ENCODE measurements at places on chromosomes 1 and 21.

GRCh38 chr1:43392702-43393101 lies 3.0 kb downstream of the SZT2 start:
- no peak for DNase-seq

DNA sequence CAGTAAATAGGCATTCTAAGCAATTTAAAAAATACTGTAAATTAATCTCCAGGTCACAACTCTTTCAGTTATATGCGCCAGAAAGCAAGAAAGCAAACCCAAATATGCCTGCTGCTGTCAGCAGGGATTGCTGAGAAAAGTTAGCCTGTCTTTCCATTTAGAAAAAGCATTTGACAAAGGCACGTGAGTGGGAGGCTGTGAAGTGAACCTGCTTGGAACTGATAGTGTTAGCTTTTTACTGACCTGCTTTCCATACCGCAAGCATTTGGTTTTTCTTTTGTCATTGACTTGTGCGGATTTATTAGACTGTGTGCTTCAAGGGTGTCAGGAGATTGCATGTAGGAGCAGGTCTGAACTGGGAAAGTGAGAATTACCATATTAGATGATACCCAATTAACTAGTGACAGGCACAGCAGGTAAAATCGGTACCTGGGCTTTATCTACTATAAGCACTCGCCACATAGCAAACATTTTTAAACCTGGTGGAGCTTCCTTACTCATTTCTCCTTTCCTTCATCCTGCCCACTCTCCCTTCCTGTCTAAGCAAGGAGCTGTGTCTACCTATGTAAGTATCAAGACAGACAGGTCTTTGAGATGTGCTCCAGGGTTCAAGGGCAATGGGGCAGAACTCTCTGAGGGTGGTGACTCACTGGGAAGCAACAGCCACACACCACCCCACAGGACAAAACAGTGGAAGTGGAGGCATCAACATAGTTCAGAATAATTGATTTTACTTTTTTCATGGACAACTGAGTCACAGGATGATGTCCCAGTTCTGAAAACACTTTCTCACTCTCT lies 323.9 kb downstream of the DISC1 start:
- DNase-seq, result no peak

- DNase-seq, result no peak
These were observed 162.8 kb downstream of the PDE4B start for GRCh38 chr1:65955503-65955902.

GRCh38 chr1:5764464-5764863 lies 227.8 kb downstream of the NPHP4 start:
- no peak for DNase-seq

- no peak for DNase-seq
These were observed 22.5 kb downstream of the NIBAN1 start for GRCh38 chr1:184951788-184952187.

GRCh38 chr1:45079533-45079932 lies 67.5 kb downstream of the UROD start:
- no peak for DNase-seq

- DNase-seq, result no peak
These were observed 132.9 kb downstream of the SYT2 start for GRCh38 chr1:202577381-202577780.

DNA sequence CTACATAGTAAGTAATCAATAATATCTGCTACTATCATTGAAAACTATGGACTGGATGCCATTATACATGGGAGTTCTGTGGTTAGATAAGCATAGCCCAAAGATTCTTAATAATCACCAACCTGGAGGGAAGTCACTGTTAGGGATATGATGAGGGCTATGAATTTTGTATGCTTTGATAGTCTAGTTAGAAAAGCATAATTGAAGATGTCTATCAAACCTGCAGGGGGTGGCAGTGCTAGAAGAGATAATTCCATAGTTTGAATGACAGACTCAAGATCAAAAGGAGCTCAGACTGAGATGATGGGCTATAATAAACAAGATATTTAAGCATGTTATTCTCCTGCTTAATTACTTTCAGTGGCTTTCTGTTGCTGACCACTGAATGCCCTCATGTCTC lies 15.4 kb upstream of the COA6 start:
- DNase-seq, result no peak

DNA sequence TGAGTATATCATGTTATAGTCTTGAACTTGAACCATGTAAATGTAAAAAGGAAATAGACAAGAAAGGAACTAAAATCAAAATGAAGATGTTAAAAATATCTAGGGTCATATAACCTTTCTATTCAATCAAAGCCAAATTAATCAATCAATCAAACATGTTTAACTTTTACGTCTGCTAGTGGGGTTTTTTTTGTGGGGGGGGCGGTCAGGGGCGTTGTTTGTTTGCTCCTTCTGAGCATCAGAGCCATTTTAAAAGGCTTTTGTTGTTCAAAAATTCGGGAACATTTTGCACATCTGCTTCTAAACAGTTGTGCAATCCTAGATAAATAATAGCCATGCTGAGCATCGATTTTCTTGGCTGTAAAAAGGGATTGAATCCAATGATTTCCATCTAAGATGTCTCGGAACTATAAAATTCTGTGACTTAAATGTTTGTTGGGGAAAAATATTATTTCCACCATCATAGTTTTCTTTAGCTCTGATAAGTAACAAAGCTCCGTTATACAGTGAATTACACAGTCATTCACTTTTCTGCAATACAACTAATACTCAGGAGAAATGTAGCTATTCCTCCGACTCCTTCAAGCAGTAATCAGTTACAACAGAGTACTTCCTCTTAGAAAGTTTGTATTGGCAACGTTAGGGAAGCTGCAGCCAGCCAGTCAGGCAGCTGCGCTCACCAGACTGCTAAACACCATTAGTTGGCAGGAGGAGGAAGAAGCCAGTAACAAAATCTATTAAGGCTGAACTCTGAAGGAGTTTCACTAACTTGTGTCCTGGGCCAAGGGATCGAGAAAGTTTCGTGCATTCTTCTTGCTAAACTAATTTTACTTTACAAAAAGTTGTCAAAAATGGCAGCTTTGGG lies 2.2 kb downstream of the SPATA6 start:
- DNase-seq, result peak; percentile 9

DNA sequence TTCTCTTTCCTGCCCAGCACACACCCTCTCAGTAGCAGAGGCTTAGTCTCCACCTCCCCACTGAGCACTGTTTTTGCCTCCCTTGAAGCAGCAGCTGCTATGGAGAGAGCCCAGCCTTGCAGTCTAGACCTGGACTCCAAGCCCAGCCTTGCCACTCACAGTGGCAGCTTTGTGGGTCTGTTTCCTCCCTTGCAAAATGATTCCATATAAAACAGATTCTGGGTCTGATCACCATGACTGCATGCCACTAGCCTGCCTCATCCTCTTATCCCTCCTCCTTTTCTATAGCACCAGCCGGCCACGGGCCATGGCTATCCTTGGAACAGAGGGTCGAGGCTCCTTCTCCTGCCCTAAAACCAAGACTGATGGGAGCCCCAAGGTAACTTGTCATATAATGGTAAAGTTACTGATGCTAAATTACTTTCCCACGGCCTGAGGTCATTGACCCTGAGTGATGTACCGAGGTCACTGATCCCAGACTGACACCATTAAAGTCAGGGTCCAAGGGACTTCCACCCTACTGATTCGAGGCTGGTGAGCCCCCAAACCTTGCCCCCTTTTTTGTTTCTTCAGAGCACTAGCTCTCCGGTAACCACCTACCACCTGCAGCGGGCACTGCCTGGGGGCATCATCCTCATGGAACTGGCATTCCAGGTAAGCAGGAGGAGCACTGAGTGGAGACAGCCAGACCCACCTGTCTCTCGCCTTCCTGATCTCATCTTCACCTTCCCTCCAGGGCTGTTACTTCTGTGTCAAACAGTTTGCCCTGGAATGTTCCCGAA lies 7.9 kb downstream of the HYI start:
- DNase-seq, result no peak

DNA sequence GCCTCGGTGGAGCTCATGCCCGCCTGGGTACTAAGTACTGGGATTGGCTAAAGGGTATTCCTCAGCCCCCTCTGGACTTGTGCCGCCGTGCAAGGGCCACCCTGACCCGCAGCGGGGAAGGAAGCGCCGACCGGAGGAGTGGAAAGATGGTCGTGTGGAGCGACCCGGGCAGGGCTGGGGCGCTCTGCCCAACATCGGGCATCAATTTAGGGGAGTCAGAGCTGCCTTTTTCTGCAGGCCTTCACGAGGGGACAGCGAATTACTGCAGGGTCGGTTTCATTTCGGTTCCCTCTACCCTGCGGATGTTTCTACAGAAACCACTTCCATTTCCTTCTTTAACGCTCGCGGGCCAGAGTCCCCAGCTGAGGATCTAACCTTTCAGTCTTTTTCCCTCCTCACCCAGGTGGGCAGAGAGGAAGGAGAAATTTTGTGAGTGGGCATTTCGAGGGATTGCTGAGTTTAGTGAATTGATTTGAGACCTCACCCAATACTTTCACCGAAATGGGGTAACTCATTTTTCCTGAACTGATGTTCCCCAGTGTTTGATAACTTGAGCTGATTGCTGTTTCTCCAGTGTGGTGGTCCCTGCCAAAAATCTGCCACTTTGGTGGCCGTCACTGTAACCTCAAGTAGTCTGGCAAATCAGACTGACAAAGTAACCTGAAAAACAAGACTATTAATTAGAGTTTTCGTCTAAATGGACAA lies 1.1 kb downstream of the TOR1AIP1 start:
- DNase-seq, result peak; percentile 30

All from germinal center (tissue), 1 donor.